ENCODE measurements at places on chromosomes 1 and 21. TPM values are rescaled to one million over a fixed set of nuclear protein-coding genes. Genes with fewer than 3 reads are reported as not detected.

LRRIQ3 gene
- 0.76 TPM for total RNA-seq

E2F2 gene
- total RNA-seq = 3.3 TPM

RNU1-4 gene
- total RNA-seq = not detected

SAMD13 gene
- 1.1 TPM for total RNA-seq

RGS1 gene
- total RNA-seq = not detected

HCN3 gene
- total RNA-seq = 6.6 TPM
